Activated naive CD4-positive, alpha-beta T cell treated with anti-CD3 and anti-CD28 coated beads, Interleukin-2, amount 50 U/mL, for 16 hours (primary cell): ENCODE measurements at places on chromosomes 6 and 20.

DNA sequence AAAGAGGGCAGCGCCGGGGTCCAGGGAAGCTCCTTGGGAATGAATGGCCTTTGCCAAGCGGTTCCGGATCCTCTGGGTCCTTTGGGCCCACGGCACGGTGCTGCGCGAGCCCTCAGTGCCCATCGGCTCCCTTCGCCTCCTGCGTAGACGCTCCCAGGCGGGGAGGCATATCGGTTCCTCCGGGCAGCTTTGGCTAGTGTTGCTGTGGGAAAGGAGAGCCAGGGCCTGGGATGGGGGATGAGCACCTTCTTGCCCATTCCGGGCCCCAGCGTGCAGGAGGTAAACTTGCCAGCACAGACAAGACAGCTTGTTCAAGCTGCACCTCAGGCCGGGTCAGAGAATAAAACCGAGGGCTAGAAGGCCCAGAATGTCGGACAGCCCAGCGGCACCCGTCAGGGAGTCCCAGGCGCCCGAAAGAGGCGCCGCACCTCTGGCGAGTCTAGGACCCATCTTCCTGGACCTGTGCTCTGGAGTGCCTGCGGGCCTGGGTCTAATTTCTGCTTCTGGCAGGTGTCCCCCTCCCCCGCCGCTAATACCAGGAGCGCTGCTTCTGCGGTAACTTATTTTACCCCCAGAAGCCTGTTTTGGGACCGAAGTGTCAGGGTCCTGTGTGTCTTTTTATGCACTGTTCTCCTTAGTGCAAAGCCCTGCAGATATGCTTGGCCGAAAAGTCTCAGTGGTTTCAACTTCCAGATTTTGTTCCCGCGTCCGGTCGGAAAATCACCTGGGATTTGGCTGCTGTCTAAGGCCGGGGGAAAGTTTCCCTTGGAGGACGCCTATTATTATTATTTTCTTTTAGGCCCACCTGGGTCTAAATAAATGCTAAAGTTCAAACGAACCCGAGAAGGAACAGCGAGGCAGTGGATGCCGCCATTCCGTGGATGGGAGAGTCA, 1.7 kb upstream of the TFAP2C start:
- no peak for DNase-seq

DNA sequence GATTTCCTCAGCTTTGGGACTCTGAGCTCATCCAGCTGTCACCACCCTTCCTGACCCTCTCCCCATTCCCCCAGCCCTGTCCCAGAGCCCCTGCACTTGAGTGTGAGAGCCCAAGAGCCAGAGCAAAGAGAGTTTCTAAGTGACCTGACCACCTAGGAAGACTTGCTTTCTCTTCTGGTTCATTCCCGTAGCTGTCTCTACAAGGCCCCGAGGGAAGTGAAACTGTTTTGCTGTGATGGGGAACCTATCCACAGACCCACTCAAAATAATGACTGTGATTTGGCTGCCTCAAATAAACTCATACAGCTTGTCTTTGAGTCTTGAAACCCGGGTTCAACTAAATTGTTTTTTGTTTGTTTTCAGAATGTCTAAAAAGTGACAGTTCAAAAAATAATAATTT, 74.6 kb upstream of the XRN2 start:
- DNase-seq: no peak

- DNase-seq: no peak
Observed at GRCh38 chr6:3280866-3281465, 22.2 kb downstream of the PSMG4 start.

DNA sequence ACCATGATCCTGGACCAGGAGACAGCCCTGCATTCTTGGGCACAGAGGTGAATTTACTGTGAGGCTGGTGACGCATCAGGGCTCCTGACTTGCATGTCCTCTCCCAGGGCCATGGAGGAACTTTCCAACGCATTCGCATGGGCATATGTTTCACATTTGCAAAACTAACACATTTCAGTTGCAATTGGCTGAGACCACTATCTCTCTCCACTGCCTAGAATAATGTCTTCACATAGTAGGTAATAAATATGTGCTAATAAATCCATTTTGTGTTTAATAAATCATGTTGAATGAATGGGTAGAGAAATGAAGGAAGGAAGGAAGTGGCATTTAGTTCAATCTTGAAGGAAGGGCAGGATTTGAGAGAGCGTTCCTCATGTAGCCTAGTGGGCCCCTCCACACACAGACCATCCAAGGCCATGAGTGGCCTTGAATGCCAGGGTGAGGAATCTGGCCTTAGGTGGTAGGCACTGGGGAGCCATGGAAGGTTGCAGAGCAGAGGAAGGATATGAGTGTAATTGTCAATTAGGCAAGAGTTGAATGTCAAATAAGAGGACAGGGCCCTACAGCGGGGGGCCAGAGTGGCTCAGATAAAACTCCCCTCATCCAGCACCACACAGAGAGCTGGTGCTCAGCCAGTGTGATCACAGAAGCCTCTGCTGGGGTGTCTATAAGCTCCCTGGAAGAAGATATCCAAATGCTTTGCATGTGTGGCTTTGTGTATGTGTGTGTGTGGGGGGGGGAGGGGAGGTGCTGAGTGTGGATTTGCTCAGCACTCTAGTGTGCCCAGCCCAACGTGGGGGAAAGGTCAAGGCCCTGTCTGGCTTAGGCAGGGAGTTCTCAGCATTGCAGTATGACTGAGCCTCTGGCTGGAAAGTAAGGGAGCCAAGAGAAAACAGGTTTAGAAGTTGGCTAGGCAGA, 30.9 kb upstream of the CCN5 start:
- DNase-seq: no peak

- no peak for DNase-seq
Observed at GRCh38 chr6:31758281-31758680, 4.2 kb upstream of the SAPCD1 start.

DNA sequence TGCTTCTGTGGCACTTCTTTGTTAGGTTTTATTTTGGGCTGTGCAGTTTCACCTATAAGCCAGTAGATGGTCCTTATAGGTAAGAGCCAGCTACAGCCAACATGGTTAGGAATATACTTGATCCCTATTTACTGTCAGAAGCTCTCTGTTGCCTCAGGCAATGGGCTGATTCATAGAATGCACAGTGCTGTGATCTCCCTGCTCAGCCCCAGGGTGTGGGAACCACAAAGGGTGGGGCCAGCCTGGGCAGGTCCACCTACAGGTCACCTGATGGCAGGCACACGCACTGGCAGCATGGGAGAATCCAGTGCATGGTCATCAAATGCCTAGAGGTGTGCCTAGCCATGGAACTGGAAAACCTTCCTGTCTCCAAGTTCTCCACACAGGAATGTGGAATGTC, 191.9 kb downstream of the MOXD1 start:
- DNase-seq: no peak

DNA sequence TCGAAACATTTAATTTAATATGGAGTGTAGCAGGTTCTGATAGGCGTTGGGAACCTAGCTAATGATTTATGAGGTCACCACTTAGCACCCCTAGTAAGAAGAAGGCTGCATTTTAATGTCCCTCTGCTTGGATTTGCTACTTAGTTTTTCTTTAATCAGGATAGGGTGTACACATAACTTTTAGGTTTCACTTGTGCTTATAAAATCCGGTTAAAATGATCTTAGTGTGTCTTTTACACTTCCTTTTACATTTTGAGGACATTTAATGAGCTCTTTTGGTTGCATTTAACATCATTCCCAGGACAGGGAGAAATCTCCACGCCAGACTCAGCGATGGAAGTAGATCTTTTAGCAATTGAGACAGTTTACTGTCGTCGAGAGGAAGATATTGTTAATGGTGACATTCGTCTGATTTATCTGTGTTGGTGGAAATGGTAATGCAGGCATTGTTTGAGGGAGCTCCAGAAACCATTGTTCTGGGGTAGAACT, 5.6 kb downstream of the TFAP2A start:
- DNase-seq: no peak

DNA sequence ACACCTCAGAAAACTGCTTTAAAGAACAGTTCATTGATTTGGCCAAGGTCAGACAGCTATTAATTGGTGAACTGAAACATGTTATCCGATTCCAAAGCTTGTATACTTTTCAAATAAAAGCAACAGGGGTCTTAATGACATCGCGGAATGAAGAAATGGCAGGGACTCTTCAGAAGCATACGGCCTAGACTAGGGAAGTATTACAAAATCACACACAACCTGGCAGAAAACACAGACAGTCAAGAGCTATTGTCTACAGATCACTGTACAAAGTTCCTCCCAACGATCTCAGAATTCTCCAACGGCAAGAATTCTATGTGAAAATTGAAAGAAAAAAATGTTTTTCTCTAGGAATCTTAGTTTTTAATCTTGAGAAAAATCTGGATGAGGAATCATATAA, 105.5 kb downstream of the PTPRK start:
- DNase-seq: no peak

DNA sequence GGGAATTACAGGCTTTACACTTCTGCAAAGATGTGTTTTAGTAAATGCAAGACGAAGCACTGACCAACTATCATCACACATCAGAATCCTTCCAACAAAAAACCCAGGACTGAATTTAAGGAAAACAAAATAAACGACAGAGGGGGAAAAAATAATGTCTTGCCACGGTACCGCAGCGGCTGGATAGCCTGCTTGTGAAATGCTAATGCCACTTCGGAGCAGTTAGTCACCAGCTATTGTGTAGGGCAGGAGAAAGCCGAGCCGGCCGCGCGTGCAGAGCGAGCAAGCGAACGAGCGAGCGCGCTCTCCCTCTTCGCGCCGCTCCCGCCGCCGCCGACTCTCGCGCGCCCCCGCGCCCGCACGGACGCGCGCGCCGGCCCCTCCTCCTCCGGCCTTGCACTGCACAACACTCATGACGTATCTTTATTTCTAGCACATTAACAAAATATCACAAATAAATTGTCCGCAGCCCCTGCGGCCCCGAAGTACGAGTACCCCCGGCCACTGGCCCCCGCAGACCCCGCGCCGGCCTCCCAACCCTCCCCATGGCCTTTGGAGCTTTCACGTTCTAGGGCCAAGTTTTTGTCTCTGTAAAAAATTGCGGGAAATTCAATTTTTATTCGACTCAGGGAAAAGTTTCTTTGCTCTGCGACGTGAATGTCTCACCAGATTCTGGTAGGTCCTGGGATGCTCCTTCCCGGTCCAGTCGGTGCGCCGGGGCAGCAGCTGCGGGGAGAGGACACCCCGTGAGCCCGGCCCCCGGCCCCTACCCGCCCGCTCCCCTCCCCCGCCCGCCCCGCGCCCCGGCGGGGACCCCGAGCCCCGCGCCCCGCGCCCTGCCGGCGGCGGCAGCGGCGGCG, 1.0 kb downstream of the PHIP start:
- DNase-seq: peak; percentile 88

- no peak for DNase-seq
Observed at GRCh38 chr20:10978713-10979112, 304.9 kb upstream of the JAG1 start.

DNA sequence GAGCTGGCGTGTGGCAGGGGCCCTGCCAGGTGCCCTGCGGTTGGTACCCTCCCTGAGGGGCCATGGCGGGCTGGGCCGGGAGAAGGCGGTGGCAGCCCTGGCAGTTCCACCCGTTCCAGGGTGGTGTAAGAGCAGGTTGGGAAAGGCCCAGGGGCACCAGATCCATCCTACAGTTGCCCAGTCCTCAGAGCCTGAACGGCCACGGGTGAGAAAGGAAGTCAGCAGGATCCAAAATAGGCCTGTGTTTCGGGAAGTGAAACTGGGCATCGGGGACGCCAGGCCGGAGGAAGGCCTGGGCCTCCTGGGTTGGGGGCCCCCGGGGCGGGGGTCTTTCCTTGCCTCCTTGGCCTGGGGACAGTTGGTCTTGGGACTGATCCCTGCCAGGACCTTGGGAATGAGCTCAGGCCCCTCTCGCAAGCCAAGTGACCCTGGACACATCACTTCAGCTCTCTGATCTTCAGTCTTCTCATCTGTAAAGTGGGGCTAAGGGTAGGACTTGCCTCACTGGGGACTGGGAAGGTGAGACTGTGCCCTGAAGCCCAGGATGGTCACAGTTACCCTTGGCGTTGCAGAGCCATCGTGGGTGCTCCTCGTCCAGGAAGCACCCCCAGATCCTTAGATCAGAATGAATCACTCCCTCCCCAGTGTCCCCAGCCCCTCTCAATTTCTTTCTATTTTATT, 18.1 kb upstream of the NOL4L start:
- DNase-seq: no peak

DNA sequence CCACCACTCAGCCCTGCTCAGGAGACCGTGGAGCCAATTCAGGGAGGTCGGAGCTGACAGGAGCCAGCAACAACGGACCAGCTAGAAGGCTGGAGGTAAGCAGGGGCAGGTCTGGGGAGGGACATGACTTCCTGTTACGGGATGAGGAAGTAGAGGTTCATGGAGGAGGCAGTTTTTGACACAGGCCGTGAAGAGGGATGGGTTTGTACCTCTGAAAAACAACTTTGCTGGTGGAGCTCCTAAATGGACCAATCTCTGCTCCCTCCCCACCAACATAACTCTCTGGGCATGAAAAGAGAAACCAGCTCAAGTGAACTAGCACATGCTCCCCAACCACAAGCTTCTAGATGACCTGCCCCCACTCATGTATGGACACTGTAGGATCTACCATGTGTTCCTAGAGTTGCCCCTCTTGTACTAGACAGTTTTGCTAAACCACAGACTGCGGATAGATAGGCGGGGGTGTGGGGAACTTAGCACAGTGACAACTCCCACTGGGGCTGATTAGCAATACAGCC, 31.4 kb downstream of the RALGAPA2 start:
- DNase-seq: no peak

- DNase-seq: no peak
Observed at GRCh38 chr6:26478985-26479278, 21.2 kb upstream of the BTN1A1 start.

- DNase-seq: no peak
Observed at GRCh38 chr6:24574809-24575208, 71.2 kb downstream of the KIAA0319 start.

GRCh38 chr6:8588176-8588575, 152.8 kb upstream of the SLC35B3 start:
- no peak for DNase-seq

- DNase-seq: no peak
Observed at GRCh38 chr6:156013155-156013554, 557.5 kb upstream of the NOX3 start.

DNA sequence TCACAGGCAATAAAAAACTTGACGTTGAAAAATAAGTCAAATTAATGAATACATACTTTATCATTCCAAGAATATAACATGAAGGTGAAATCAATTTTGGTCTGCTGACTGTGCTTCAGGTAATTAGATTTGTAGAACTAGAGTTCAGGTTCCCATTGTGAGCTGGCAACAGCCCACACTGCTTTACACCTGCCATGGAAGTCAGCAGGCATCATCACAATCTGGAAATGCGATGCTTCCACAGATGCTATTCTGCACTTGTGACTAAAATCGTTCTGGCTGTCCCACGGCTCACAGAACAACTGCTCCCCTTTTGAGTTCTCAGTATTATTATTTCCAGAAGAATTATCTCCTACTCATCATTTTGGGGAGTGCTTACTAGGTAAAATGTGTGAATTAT, 62.6 kb upstream of the THEMIS start:
- DNase-seq: no peak

DNA sequence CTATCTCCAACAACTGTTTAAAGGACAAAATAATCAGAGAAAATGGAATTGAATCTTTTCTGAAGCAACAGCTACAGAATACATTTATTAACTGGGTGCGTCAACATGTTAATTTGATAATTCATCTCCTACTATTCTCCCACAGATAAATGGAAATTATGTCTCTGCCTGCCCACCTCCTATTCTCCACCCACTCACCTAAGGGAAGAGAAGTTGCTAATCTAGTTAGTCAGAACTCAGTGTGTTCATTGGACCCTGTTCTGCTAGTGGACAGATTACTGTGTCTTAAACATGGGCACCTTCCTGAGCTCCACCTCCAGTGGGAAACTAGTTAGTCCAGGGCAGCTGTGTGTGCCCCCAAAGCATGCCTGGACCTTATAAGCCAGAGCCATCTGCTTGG, 41.0 kb downstream of the METTL24 start:
- no peak for DNase-seq
